ENCODE measurements at places on chromosomes 6 and 20.
A peak's percentile ranks its signal among the peaks of the same experiment; 100 is the strongest.

DNA sequence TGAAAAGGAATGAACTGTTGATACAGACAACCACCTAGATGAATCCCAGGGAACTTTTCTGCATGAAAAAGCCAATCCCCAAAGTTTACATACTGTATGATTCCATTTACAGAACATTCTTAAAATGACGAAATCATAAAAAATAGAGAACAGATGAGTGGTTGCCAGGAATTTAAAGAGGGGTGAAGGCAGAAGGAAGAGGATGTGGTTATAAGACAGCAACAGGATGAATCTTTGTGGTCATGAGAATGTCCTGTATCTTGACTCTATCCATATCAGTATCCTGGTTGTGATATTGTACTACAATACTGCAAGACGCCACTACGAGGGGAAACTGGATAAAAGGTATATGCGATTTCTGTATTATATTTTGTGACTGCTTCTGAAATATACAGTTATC, 70.1 kb upstream of the EMILIN3 start:
- DNase-seq = no peak

GRCh38 chr20:50909413-50909812, 21.8 kb downstream of the ADNP start:
- DNase-seq = no peak

DNA sequence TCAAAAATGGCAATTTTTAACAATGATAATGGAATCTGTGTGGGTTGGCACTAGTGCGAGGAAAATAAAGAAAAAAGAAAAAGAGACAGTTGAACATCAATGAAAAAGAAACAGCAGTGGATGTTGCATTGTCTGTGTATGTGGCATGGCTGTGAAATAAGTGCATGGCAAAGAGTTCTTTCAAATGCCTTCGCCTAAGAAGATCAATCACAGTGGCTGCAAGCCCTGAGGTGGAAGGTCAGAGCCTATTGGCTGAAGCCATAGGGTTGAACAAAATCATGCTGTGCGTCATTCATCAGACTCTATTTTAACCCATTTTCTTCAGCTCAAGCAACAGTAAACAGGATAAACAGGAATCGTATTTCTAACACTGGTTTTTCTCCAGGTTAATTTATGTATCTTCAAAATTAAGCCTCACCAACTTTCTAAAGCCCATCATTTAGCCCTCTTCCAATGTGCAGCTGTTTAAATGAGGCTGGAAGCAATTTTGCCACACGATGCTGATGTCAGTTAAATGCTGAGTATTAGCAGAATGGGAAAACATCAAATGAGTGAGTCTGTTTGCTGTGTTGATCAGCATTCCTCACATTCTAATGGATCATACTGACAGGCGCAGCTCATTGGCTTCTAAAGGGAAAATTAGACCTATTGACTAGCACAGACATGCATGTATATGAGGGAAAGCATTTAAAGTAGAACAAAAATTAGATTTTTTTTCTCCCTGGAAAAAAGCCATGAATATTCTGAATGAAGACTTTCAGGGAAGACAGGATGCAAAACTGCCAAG, 955.9 kb upstream of the EYS start:
- DNase-seq = peak; percentile 30

DNA sequence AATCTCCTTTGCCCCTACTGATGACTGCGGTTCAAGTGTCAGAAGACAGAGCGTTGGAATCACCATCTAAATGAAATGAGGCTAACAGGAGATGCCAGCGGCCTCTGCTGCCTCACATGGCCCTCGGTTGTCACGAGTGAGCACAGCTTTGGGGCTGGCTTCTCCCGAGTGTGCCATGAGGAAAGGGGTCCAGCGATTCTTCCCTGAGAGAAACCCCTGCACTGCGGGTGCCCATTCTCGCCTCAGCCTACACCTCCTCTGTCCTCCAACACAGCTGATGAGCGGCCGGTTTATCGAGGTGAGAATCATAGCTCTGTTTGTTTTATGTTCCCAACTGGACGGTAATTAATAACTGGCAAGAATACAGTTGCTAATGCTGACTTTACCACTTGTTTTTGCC, 144.7 kb upstream of the RPS6KA2 start:
- no peak for DNase-seq

- DNase-seq = no peak
These were observed 192.8 kb upstream of the PHACTR1 start for GRCh38 chr6:12523726-12524125.

- DNase-seq = no peak
These were observed 113.1 kb downstream of the FOXA2 start for GRCh38 chr20:22471156-22471836.

GRCh38 chr6:45648262-45648620, 270.5 kb upstream of the SUPT3H start:
- DNase-seq = peak; percentile 20

- no peak for DNase-seq
These were observed 114.2 kb downstream of the COL12A1 start for GRCh38 chr6:75091467-75092190.

DNA sequence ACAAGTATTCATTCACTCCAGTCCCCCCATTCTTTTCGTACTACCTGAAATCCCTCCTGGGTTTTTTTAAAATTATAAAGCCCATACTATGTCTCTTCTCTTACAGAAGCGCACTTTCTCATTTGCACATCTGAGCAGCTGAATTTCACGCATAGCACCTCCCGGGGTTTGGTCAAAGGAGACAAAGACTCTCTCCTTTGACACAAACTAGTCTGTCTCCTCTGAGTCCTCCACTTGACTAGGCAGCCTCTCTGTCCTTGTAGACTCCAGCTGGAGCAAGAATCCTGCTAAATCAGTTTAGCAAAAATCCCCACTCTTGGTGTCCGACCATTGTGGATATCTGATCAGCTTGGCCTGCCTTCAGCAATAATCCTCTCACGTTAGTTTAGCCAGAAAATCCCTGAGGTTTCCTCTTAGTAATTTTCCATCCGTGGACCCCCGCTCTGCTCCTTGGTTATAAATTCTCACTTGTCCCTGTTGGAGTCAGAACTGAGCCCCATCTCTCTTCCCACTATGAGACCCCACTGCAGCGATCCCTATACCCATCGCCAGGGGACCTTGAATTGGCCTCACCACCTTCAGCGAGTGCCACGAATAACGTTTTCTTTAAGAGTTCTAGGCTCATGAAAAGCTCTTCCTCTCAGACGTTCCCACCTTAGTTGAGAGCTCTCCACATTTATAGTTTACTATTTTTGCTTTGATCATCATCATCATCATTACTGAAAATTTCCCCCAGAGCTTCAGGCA, 29.0 kb downstream of the PDYN start:
- peak; percentile 30 for DNase-seq

GRCh38 chr6:110492584-110492983, 16.2 kb upstream of the SLC22A16 start:
- no peak for DNase-seq

DNA sequence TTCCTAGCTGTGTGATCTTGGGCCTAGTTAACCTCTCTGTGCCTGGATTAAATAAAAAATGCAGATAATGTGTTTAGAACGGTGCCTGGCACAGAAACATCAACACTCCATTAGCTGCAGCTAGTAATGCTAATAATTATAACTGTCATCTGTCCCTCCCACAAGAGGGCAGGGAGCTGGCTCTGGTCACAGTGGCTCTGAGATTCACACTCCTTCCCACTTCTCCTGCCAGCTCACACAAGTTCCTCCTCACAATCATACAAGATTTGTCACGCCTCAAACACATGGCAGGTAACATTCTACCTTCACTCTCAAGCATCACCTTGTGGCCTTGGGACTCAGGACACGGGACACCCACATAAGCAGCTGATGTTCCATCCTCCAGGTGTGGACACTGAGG, 2.4 kb downstream of the ADA start:
- no peak for DNase-seq

- no peak for DNase-seq
These were observed 89.7 kb downstream of the ATXN1 start for GRCh38 chr6:16671302-16672289.

GRCh38 chr6:39280247-39280731, 33.9 kb downstream of the KCNK17 start:
- DNase-seq = no peak

DNA sequence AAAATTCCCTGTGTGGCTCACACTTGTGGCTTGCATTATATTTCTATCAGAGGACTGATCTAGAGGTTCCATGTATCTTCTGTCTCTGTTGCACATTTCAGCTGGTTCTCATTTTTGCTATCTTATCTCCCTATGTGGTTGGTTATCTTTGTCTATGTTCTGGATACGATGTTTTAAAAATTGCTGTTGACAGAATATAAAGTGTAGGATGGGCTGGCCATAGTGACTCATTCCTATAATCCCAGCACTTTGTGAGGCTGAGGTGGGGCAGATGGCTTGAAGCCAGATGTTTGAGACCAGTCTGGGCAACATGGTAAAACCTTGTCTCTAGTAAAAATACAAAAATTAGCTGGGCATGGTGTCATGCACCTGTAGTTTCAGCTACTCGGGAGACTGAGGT, 9.9 kb upstream of the ULBP3 start:
- no peak for DNase-seq

GRCh38 chr6:42352856-42353564, 98.7 kb downstream of the TRERF1 start:
- no peak for DNase-seq

DNA sequence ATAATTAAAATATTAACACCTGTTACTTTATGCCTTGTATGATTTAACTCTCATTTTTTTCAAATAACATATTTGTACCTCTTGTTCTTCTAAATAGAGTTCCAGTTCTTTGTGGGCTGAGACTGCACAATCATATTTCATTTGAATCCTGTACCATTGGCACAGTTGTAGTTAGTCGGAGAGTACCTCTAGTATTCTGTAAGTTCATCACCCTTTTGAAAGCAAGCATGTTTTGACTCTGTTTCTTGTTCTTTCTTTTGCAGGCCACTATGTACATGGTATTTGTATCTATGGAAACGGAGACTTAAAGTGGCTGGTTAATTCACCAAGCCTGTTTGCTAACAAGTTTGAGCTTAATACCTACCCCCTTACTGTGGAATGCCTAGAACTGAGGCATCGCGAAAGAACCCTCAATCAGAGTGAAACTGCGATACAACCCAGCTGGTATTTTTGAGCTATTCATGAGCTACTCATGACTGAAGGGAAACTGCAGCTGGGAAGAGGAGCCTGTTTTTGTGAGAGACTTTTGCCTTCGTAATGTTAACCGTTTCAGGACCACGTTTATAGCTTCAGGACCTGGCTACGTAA, 68.2 kb downstream of the C6orf52 start:
- peak; percentile 6 for DNase-seq

GRCh38 chr6:44646355-44646754, 258.8 kb downstream of the CDC5L start:
- no peak for DNase-seq

DNA sequence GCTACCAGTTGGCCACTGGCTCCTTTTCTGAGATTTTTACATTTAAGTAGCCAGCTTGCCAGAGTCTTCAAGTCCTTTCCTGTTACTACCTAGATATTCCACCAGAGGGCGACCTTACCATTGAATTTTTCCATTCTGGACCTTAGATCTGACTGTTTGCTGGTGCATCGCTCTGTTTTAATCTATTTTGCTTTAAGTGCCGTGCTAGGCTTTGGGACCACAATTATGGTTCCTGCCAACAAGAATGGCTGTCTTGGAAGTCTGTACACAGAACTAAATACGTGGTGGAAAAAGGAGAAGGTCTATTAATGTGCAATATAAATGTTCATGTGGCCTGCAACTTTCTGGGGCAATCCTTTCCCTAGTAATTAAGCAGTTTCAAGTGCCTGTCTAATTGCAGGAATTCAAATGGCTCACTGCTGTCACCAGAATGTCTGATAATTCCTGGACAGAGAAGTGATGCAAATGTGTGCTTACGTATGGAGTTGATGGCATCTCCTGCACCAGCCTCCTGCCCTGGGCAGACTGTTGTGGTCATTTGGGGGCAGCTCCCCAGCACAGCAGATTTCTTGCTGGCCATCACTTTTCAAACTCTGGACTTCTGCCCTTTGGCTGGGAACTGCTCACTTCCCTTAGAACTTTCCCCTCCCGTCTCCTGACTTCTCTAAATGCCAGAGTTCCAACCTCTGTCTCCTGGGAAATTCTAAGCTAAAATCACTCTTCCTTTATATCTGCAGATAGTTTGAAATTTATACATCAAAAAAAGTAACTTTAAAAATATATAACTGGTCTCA, 5.6 kb upstream of the HLA-DOA start:
- DNase-seq = peak; percentile 89

DNA sequence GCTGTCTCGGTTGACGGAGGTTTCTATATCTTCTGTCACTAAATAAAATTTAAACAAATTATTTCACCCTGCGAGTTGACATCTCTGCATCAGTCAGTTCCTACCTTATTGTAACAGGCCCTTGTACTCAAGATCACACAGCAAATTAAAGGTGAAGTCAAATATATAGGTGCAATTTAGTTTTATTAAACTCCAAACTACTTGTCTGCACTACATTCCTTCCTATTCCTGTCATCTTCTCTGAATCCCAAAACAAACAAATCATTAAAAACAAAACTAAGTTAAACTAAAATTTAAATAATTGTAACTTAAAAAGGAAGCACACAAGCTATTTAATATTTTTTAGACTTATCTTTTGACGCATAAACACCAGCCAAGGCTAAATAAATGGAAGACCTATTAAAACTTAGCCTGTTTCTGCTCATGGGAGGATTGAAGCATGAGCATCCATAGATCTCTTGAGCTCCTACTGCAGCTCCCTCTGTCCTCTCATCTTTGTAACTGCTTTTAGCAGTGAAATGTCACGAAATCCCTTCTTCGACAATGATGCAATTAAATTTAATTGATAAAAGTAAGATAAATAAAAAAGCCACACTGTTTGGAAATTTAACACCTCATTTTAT, 1152.3 kb upstream of the GJE1 start:
- DNase-seq = no peak

GRCh38 chr6:156992020-156992804, 215.0 kb downstream of the ARID1B start:
- no peak for DNase-seq

GRCh38 chr6:124968401-124968800, 6.2 kb downstream of the RNF217 start:
- no peak for DNase-seq

- DNase-seq = peak; percentile 40
These were observed 17.0 kb downstream of the GSS start for GRCh38 chr20:34938466-34939163.

GRCh38 chr6:137102050-137102848, 57.5 kb upstream of the IL20RA start:
- no peak for DNase-seq

- no peak for DNase-seq
These were observed 61.2 kb downstream of the RPP40 start for GRCh38 chr6:4942673-4943009.

DNA sequence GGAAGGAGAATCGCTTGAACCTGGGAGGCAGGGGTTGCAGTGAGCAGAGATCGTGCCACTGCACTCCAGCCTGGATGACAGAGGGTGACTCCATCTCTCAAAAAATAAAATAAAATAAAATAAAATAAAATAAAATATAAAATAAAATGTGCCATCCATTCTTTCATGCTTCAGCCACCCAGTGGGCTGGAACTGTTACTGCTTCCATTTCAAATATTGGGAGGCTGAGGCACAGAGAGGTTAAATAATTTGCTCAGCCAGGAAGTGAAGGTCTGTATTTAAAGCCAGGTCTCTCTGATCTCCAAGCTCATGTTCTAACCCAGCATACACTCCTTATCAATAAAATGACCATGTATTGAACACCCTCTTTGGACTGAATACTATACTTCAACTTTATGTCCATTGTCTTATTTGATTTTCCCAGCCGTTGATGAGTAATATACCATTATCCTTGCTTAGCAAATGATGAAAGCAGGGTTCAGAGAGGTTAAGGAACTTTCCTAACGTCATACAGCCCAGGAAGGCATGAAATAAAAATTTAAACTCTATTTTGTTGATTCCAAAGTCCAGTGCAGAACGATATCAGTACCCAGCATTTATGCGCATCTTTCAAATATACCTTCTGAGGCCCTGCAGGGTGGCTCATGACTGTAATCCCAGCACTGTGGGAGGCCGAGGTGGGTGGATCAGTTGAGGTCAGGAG, 25.8 kb upstream of the SLC9A8 start:
- no peak for DNase-seq
